Esophagus squamous epithelium (tissue), 5 donors: ENCODE measurements at places on chromosomes 6 and 20. TPM values are rescaled to one million over a fixed set of nuclear protein-coding genes. Genes with fewer than 3 reads are reported as not detected.

Gene OCSTAMP
- not detected for total RNA-seq

Gene NKX2-2
- total RNA-seq, result not detected

Gene ROMO1
- total RNA-seq, result 290 TPM

Gene SYCP2
- total RNA-seq, result 4.5 TPM

Gene FAM162B
- 3.7 TPM for total RNA-seq

Gene HDDC2
- 55.2 TPM for total RNA-seq

Gene GNAS-AS1
- not detected for total RNA-seq

Gene NRSN1
- not detected for total RNA-seq

Gene KCNK16
- not detected for total RNA-seq

Gene CD40
- total RNA-seq, result 6.1 TPM

Gene HIVEP2
- 19.3 TPM for total RNA-seq

Gene FGD2
- 13.4 TPM for total RNA-seq
